ENCODE measurements at places on chromosomes 6 and 20.

- DNase-seq: no peak
These were observed 15.8 kb upstream of the SERPINB9 start for GRCh38 chr6:2918936-2919335.

DNA sequence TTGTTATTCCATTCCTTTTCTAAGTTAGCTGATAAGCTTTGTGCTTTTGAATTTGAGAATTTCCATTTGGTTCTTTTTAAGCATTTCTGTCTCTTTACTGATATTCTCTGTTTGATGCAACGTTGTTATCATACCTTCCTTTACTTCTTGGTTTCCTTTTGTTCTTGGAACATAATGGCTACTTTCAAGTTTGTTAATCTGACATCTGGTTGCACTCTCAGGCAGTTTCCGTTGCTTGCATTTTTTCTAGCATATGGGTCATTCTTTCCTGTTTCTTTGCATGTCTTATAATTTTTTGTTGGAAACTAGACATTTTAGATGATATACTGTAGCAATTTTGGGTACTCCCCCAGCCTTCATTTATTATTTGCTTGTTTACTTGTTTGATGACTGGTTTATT, 12.5 kb downstream of the CDC5L start:
- peak; percentile 74 for DNase-seq

DNA sequence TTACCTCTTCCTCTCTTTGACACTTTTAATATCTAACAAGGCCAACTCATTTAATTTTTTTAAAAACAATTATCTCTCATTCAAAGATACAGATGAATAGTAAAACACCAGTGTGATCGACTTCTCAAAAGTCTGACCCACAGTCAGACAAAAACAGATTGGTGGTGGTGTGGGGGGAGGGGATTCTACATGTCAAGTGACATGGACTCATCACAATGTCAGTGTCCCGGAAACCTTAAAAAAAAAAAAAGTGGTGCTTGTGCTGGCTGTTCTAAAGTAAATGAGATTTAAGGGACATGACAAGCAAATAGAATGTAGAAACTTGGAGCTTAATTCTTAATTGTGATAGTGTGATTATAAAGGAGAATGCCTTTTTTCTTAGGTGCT, 16.3 kb upstream of the RFPL4B start:
- DNase-seq: no peak

DNA sequence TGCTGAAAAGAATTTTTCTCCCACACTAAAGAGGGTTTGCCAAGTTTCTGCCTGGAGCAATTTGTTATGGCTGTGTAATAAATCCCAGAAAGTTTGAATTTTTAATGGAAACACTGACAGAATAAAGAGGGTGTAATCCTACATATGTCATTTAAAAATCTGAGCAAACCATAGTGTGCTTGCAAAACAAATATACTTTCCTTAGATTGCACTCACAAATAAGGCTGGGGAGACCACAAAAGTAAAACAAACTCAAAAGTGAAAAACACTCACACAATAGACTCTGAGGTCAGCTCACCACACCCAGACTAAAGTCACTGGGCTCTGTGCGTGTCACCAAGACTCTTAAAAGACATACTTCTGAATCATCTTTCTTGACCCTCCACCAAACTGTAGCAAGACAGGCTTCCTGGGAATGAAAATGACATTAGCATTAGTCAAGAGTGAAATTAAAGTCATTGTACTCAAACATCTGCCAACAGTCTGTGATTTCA, 4.8 kb upstream of the ATXN1 start:
- DNase-seq: peak; percentile 64

GRCh38 chr6:17492350-17492749, 99.0 kb downstream of the CAP2 start:
- peak; percentile 69 for DNase-seq

DNA sequence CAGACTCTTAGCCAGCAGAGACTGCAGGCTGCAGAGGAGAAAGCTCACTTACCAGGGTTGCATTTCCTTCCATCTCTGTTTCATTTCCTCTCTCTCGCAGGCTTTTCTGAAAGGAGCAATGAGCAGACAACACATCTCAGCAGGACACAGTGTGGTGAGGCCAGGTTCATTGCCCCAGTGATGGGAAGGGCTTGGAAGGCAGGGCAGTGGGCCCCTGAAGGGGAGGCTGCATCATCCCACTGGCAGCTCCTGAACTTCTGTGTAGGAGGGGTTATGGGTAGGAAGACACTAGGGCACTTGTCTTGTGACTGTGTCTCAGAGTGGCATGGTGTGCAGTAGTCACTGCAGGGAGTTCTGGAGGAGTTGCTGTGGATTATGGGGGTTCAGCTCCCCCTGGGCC, 246.8 kb downstream of the QKI start:
- DNase-seq: no peak

GRCh38 chr6:109359248-109359647, 23.0 kb downstream of the CD164 start:
- no peak for DNase-seq

DNA sequence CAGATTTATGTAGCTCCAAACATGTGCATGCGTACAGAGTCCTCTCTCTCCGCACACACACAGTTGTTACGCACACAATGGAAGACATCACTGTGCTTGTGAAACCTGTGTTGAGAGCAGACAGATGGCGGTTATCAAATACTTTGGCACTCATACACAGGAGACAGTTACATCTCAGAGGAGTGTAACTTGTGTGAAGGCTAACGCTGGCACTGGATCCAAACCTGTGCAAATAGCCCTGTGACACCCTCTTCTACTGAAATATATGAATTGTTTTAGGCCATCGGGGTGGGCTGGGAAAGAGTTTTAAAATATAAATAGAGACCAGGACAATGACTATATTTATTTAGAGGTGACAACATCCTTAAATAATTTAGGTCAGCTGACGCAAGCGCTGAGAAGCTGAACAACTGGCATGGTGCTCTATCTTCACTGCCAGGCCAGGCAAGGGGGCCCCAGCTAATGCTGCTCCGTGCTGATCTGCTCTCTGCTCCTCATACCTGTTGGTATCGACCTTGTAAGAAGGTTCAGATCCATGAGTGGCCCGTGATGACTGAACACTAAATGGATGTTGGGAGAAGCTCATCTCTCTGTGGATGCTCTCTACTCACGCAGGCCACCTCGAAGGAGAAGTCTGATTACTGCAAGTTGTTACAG, 69.4 kb downstream of the FOXC1 start:
- DNase-seq: no peak

GRCh38 chr6:156507656-156508055, 269.5 kb upstream of the ARID1B start:
- no peak for DNase-seq

GRCh38 chr6:122717350-122717749, 62.2 kb upstream of the FABP7 start:
- DNase-seq: no peak

DNA sequence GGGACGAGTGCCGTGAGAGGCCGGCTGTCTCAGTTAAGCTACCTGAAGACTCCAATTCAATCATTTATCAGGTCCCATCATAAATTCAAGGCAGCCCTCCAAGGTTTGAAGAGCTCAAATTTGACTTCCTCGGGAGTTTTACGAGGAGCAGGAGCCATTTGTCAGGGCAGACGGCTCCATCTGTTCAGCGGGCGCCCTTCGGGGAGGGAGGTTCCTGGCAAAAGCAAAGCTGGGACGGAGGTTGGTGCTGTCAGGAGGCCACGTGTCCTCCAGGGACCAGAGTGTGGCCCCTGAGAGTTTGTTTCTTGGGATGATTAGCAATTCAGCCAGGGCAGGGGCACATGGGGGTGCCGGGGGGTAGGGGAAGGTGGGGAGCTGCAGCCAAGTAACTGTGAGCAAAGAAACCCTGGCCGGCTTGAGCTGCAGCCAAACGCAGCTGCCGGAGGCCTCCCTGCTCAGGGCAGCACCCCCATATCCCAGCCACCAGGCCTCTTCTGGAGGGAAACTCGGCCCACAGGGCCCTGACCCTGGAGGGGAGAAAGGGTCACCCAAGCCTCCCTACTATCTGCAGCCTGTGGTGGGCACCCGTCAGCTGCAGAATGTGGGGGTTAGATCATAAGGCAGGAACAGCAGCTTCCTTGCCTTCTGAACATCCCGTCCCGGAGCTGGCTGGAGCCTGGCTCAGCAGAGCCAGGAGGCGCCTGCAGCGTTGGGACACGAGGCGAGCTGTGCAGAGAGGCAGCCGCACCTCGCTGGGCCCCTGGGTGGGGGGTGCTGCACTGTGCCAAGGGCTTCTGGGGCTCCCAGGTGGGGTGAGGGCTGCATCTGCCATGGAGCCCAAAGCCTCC, 63.6 kb upstream of the GATA5 start:
- no peak for DNase-seq

DNA sequence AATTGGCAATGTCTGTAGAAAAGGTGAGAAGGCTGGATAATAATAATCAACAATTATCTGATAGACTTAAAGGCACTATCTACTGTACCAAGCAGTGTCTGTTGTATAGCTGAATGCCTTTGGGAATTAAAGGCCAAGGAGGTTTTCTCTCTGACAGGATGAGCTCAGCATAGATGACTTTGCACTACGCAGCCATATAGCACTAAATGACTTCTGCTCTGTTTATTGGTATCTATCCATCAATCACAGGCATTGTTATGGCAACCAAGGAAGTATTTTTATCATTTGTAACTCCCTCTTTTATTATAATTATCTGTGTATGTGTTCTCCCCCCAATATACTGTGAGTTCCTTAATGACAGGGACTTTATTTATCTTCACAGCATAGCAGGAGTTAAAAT, 654.3 kb downstream of the PHF3 start:
- DNase-seq: no peak

GRCh38 chr20:3141757-3142156, 17.9 kb downstream of the FASTKD5 start:
- DNase-seq: no peak

- DNase-seq: no peak
These were observed 26.0 kb downstream of the PTPRK start for GRCh38 chr6:128494440-128494839.

- DNase-seq: peak; percentile 83
These were observed 101.5 kb upstream of the BACH2 start for GRCh38 chr6:90397929-90398674.

DNA sequence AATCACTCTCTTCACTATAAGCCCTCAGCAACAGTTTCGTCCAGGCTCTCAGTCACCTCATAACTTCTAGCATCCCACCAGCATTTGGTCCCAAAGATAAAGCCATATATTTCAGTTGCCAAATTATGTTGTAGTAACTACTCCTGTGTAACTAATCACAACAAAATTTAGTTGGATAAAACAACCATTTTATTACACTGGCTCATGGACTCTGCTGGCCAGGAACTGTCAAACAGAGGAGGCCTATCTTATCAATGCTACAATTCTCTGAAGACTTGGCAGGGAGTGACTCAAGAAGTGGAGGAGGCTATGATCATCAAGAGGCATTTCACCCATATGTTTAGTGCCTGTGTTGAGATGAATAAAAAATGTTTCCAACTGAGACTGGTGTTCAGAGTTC, 1082.3 kb upstream of the GJE1 start:
- no peak for DNase-seq

GRCh38 chr20:62087632-62088031, 22.0 kb upstream of the TAF4 start:
- no peak for DNase-seq

DNA sequence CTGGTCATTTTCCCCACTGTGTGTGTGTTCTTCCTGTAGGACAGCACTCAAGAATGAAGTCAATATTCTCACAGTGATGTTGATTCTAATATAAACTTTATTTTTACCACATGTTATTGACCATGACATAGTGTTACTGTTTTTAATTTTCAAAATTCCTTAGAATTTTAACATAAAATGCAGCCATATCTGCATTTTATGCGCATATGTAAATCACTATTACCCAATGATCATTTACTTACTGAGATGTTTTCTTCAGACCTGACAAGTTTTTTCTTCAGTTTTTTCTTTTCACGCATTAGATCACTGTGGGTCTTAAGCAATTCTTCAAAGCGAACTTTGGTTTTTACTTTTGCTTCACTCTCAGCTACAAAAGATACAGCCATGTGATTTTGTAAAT, 7.2 kb downstream of the AHI1 start:
- DNase-seq: no peak

DNA sequence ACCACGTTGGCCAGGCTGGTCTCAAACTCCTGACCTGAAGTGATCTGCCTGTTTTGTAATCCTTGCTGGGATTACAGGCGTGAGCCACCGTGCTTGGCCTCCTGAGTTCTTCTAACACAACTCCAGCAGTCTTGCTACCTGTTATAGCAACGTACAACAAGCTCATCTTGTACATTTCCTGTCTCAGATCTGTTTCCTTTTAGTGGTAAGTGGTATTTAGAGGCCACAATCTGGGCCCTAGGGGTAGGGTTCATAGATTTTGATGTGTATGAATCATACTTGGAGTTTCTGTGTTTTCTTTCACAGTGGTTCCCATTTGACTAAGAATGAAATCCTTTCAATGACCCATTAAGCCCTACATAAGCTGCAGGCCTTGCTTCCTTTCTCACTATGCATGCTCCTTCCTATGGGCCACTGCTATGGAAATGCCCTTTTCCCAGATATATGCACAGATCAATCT, 27.1 kb upstream of the SYNCRIP start:
- peak; percentile 28 for DNase-seq

DNA sequence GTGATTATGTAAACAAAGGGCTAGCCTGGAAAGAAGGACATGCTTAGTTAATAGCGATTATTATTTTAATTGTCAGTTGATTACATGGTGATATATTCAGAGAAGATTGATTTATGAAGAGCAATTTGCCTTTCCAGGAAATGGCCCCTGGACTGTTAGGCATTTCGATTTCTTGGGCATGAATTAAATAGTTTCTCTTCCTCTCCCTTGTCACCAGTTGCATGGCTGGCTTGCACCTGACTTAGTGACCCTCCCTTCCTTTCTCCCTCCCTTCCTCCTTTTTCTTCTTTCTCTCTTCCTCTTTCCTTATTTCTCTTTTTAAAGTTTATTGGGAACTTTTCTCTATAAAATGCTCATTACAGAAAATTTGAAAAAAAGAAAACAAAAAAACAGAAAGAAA, 235.4 kb downstream of the CDC5L start:
- DNase-seq: no peak

DNA sequence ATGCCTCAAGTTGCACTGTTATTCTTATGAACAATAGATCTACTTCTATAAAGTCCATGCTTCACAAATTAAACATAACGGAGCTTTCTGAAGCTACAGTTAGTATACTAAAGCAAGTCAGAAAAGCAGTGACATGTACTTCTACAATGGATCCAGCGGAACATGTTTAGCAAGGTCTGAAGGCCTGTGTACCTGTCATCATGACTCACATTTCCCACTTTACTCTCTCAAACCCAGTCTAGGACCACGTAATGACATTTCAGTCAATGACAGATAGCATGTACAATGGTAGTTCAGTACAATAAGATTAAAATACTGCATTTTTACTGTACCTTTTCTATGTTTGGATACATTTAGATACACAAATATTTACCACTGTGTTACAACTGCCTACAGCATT, 132.1 kb downstream of the MMS22L start:
- DNase-seq: no peak

- DNase-seq: no peak
These were observed 33.0 kb downstream of the SLCO4A1 start for GRCh38 chr20:62675156-62675876.

- DNase-seq: no peak
These were observed 17.3 kb downstream of the RAMACL start for GRCh38 chr6:166569206-166569605.

DNA sequence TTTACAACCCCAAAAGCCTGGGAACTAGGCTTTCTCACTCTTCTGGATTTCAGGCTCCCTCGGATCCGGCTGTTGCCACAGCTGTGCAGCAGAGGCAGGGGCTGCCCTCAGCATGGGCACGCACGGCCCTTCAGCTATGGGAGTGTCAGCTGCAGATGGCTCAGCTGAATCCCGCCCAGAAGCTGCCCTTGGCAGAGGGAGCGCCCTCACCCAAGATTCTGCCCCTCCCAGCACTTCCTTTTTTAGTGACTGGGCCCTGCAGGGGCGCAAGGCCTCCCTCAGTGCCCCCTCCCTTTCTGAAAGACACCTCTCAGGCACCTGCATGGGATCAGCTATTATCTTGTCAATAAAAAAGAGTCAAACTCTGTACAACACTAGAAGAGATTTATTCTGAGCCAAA, 67.9 kb upstream of the THBS2 start:
- no peak for DNase-seq
